ENCODE measurements at places on chromosomes 4 and X.

DNA sequence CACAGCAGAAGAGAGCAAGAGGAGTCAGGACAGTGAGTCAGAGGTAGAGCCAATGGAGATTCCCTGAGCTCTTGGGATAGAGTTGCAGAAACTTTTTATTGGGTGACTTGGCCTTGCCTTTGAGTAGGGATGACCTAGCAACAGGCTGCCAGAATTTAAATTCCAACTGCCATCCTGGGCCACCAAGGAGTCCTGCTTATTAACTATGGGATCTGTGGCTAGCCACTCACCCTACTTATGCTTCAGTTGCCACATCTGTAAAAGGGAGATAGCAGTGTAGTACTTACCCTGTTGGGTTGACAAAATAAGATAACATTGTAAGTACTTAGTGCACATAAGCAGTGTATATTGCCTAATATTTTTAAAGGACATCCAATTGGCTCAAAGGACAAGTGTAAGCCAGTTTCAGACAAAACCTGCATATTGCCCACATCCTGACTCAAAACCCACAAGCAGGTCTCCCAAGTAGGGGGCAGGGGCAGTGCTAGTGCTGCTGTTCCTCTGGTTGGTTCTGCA, 43.5 kb upstream of the TMEM164 start:
- DNase-seq: peak; percentile 52

GRCh38 chr4:2251795-2252529, 9.9 kb downstream of the MXD4 start:
- DNase-seq: no peak

GRCh38 chr4:8153441-8153840, 5.2 kb downstream of the ABLIM2 start:
- no peak for DNase-seq

GRCh38 chr4:111873801-111874200, 271.5 kb upstream of the FAM241A start:
- no peak for DNase-seq
